ENCODE measurements at places on chromosomes 2 and 18. TPM values are rescaled to one million over a fixed set of nuclear protein-coding genes. Genes with fewer than 3 reads are reported as not detected.

NPAS2 gene
- 6.5 TPM for total RNA-seq

DHRS9 gene
- 1.6 TPM for total RNA-seq

ABCG8 gene
- total RNA-seq = not detected

IL18R1 gene
- total RNA-seq = 57.8 TPM

CCT7 gene
- 648 TPM for total RNA-seq

BMP10 gene
- not detected for total RNA-seq

FSIP2 gene
- total RNA-seq = not detected

CUL3 gene
- 103 TPM for total RNA-seq

METAP1D gene
- total RNA-seq = 6.4 TPM

WDR43 gene
- total RNA-seq = 190 TPM

RESP18 gene
- not detected for total RNA-seq

MAPK4 gene
- not detected for total RNA-seq

PPM1B gene
- 42.2 TPM for total RNA-seq

RAD51AP2 gene
- not detected for total RNA-seq

HS6ST1 gene
- total RNA-seq = 22.3 TPM
